ENCODE measurements at places on chromosomes 6 and 20. TPM values are rescaled to one million over a fixed set of nuclear protein-coding genes. Genes with fewer than 3 reads are reported as not detected.

RAB44 gene
- total RNA-seq: not detected

C6orf58 gene
- not detected for total RNA-seq

ID4 gene
- not detected for total RNA-seq

BIRC7 gene
- total RNA-seq: 0.14 TPM

TUBB2B gene
- not detected for total RNA-seq

GRCh38 chr6:169709293-169709692, 7.4 kb downstream of the C6orf120 start:
- no peak overlapping the region for H3K4me3 ChIP-seq
- no peak overlapping the region for H3K27ac ChIP-seq
- H3K4me1 ChIP-seq: peaks cover 44% of the 10 kb centered on the region

DNA sequence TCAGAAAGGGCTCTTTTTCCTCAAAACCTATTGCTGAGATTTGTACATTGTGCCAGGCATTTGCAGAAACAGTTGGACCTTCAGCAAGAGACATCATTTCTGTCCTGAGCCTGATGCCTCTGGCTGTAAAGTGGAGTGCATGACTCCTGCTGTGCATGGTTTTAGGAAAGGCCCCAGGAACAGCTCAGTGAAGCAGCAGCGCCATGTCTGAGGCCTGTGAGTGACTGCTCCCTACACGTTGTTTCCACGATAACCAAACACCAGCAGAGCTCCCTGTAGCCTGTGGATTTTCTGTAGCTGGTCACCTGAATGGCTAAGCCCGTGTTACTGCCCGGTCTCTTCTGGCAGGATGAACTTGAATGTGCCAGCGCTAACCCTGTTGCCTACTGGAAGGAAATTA, 232.5 kb downstream of the TFAP2C start:
- H3K27ac ChIP-seq: no peak overlapping the region
- no peak for DNase-seq
- no peaks in the 10 kb centered on the region for H3K36me3 ChIP-seq
- peaks cover 34% of the 10 kb centered on the region for H3K27me3 ChIP-seq

GRCh38 chr20:37381621-37382471, 35.9 kb downstream of the SRC start:
- peaks cover 12% of the 10 kb centered on the region for H3K4me1 ChIP-seq
- no peaks in the 10 kb centered on the region for H3K36me3 ChIP-seq
- H3K27ac ChIP-seq: no peak overlapping the region
- DNase-seq: peak; percentile 4
- peaks cover 4% of the 10 kb centered on the region for H3K27me3 ChIP-seq
- no peak overlapping the region for H3K4me3 ChIP-seq

GRCh38 chr20:50522053-50522674, 12.0 kb downstream of the PTPN1 start:
- peaks cover 41% of the 10 kb centered on the region for H3K36me3 ChIP-seq
- peak overlapping the region; percentile 82 for H3K27ac ChIP-seq
- DNase-seq: no peak

DNA sequence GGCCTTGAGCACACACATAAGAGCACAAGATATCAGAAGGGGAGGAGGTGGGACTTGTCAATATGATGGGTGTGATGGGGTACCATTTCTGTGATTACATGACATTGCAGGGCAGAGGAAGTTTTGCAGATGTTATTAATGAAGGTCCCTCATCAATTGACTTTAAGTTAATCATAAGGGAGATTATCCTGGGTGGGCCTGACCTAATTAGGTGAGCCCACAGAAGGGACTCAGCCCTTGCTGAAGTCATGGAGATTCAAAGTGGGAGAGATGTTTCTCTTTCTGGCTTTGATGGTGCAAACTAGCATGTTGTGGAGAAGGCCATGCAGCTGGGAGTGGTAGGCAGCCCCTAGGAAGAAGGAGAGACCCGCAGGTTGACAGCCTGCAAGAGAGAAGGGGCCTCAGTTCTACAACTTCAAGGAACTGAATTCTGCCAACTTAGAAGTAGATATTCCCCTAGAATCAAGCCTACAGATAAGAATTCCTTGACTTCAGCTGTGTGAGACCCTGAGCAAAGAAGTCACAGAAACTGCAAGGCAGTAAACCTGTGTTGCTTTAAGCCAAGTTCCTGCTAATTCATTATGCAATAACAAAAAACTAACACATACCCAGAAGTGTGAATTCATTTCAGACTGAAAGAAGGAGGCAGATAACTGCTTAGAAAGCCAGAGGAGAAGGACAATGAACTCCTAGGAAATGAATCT, 131.3 kb downstream of the LRFN2 start:
- H3K36me3 ChIP-seq: no peaks in the 10 kb centered on the region
- DNase-seq: no peak
- H3K27me3 ChIP-seq: no peaks in the 10 kb centered on the region

DNA sequence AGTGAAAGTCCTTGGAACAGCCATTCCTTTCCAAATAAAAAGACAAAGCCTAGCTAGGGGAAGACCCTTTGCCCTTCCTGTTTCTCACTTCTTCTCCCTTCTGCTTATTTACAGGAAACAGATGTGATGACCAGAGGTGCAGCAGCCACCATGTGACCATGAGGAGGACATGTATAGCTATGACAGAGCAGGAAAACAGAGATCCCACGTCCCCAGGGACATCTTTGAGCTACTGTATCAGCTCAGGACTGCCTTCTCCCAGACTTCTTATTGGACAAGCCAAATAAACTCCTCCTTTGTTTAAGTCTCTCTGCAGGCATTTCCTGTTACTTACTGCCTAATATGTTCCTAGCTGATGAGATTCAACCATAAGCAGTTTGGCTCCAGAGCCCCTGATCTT, 133.1 kb upstream of the MLN start:
- no peaks in the 10 kb centered on the region for H3K36me3 ChIP-seq
- no peak overlapping the region for H3K27ac ChIP-seq
- no peak overlapping the region for H3K4me3 ChIP-seq

- H3K27ac ChIP-seq: no peak overlapping the region
- peaks cover 7% of the 10 kb centered on the region for H3K4me1 ChIP-seq
- no peaks in the 10 kb centered on the region for H3K27me3 ChIP-seq
- H3K36me3 ChIP-seq: no peaks in the 10 kb centered on the region
- no peak overlapping the region for H3K4me3 ChIP-seq
These were observed 71.6 kb upstream of the CD93 start for GRCh38 chr20:23157734-23158133.

DNA sequence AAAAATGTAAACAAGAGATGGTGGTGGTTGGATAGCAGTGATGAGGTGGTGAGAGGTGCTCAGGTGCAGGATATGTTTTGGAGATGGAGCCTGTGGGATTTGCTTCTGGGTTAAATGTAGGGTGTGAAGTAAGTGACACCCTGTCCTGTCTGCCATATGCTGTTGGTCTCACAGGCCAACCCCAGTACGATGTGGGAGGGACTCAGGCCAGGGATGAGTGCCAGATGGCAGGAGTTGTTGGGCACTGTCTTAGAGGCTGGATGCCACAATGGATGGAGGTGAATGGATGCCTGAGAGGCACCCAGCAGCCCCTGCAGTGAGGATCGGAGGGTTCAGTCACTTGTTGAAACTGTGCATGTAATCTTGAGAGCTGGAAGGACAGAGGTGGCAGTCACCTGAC, 259.3 kb downstream of the NRN1 start:
- no peak overlapping the region for H3K4me3 ChIP-seq
- H3K4me1 ChIP-seq: no peaks in the 10 kb centered on the region
- H3K36me3 ChIP-seq: peaks cover 10% of the 10 kb centered on the region
- H3K27me3 ChIP-seq: no peaks in the 10 kb centered on the region
- no peak overlapping the region for H3K27ac ChIP-seq

DNA sequence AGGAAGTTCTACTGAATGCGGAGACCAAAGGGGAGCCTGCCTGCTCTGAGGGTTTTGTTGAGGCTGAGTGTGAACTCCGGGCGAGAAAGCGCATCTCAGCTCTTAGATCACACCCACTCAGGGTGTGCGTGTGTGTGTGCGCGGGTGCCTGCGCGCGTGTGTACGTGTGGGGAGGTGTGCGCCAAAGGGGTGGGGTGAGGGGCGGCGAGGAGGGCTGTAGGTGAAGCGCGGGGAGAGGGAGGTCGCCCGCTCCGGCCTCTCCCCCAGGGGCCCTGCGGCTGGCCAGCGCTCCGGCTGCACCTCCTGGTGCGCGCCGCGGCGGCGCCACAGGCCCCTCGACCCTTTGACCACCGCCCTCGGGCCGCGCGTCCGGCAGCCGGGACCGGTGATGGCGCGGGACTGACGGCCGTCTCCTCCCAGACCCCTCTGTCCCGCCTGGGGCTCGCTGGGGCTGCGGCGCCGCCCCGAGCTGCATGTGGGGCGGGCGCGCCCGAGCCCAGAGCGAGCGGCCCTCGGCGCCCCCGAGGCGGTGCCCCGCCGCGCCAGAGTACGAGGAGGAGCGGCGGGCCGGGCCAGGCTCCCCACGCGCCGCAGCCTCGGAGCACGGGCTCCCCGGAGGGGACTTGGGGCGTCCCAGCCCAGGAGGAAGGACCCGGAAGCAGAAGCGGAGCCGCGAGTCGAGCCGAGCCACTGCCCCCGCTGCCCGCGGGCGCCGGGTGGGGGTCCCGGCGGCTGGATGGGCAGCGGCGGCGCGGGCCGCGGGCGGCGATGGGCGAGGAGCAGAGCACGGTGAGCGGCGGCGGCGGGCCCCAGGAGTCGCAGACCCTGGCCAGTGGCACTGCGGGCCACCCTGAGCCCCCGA, at the start of gene RNF217:
Gene RNF217, plus strand, starts transcription at position 661 of the 862 bp plus-strand sequence. Its CDS starts 108 bp downstream, at position 769.
- H3K36me3 ChIP-seq: no peaks in the 10 kb centered on the region
- peak within 1 kb of the TSS; percentile 28 for H3K27ac ChIP-seq
- H3K4me3 ChIP-seq: peak within 1 kb of the TSS; percentile 70
- H3K27me3 ChIP-seq: peaks cover 44% of the 10 kb centered on the region

GRCh38 chr6:148140772-148141557, 201.7 kb upstream of the SASH1 start:
- no peak overlapping the region for H3K27ac ChIP-seq
- H3K36me3 ChIP-seq: no peaks in the 10 kb centered on the region
- peaks cover 11% of the 10 kb centered on the region for H3K4me1 ChIP-seq

DNA sequence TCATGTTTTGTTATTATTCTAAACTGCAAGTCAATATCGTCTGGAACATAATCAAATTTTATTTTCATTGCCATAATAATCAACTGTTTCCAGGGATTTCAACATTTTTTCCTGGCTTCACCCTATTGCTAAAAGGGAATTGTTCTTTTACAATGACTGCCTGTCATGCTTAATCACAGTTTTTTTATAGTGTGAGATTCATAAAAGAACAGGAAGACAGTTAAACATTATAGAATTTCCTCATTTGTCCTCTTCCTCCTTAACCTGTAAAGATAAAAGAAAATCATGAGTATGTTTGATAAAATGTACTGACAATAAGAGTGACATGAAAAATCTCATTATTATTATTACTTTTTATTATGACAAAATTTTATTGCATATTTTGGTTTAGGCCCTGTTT, 73.3 kb upstream of the CENPW start:
- no peaks in the 10 kb centered on the region for H3K36me3 ChIP-seq
- H3K27me3 ChIP-seq: no peaks in the 10 kb centered on the region
- H3K27ac ChIP-seq: no peak overlapping the region

GRCh38 chr6:160163425-160163824, 41.8 kb downstream of the SLC22A1 start:
- no peak overlapping the region for H3K27ac ChIP-seq
- no peak for DNase-seq
- H3K36me3 ChIP-seq: no peaks in the 10 kb centered on the region
- peaks cover 6% of the 10 kb centered on the region for H3K27me3 ChIP-seq
- no peaks in the 10 kb centered on the region for H3K4me1 ChIP-seq

GRCh38 chr20:61896058-61896961, 169.4 kb downstream of the TAF4 start:
- peak; percentile 51 for DNase-seq
- no peaks in the 10 kb centered on the region for H3K36me3 ChIP-seq
- no peaks in the 10 kb centered on the region for H3K4me1 ChIP-seq
- no peak overlapping the region for H3K27ac ChIP-seq
- H3K4me3 ChIP-seq: no peak overlapping the region
- no peaks in the 10 kb centered on the region for H3K27me3 ChIP-seq

DNA sequence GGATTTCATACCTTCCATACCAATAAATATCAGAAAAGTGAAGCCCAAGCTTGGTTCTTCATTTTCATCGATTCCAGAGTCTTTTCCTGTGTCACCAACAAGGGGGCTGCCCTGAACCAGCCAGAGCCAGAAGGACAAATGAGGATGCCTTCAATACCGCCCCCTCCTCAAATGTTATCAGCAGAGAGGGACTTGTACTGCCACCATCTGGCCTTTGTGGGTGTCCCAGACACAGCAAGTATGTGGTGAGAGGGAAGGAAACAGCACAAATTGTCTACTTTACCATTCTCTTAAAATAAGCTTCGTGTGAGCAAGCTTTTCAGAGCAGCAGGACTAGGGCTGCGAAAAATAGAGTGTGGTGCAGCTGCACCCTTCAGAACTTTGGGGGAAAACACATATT, 165.3 kb downstream of the SOBP start:
- no peaks in the 10 kb centered on the region for H3K27me3 ChIP-seq
- peaks cover 27% of the 10 kb centered on the region for H3K4me1 ChIP-seq
- no peak overlapping the region for H3K4me3 ChIP-seq

DNA sequence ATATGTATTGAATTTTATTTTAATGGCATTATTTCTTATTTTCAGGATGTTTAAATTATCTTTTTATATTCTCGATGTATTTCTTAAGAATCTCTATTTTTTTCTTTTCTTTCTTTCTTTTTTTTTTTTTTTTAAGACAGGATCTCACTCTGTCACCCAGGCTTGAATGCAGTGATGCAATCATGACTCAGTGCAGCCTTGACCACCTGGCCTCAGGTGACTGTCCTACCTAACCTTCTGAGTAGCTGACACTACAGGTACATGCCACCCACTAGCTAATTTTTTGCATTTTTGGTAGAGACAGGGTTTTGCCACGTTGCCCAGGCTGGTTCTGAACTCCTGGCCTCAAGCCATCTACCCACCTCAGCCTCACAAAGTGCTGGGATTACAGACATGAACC, 143.8 kb upstream of the LAMA2 start:
- no peak overlapping the region for H3K4me3 ChIP-seq
- peaks cover 11% of the 10 kb centered on the region for H3K4me1 ChIP-seq
- no peaks in the 10 kb centered on the region for H3K36me3 ChIP-seq
- H3K27me3 ChIP-seq: peaks cover 8% of the 10 kb centered on the region
- DNase-seq: no peak

DNA sequence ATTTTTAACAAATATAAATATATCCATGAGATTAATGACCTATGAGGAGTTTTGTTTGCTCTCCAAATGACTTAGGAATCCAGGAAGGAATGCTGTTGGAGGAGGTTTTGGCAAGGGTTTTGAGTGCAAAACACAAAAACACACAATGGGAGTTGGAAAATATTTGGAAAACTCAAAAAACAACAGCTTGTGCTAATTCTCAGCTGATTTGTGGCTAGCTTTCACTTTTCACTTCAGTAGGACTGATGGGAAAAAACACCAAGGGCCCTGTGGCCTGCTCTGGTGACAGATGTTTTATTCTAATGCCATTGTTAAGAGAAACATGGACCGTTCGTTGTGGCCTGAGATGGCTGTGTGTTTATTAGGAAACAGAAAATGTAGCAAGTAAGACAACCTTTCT, 113.9 kb downstream of the ALDH8A1 start:
- DNase-seq: no peak
- H3K27ac ChIP-seq: no peak overlapping the region
- no peak overlapping the region for H3K4me3 ChIP-seq
- peaks cover 4% of the 10 kb centered on the region for H3K27me3 ChIP-seq
- no peaks in the 10 kb centered on the region for H3K4me1 ChIP-seq
- no peaks in the 10 kb centered on the region for H3K36me3 ChIP-seq

Data from activated CD4-positive, alpha-beta T cell treated with anti-CD3 and anti-CD28 coated beads for 36 hours (primary cell).